ENCODE measurements at places on chromosomes 4 and X.
A peak's percentile ranks its signal among the peaks of the same experiment; 100 is the strongest.

- DNase-seq = no peak
Measured at GRCh38 chr4:5552451-5552850, 155.9 kb downstream of the EVC2 start.

DNA sequence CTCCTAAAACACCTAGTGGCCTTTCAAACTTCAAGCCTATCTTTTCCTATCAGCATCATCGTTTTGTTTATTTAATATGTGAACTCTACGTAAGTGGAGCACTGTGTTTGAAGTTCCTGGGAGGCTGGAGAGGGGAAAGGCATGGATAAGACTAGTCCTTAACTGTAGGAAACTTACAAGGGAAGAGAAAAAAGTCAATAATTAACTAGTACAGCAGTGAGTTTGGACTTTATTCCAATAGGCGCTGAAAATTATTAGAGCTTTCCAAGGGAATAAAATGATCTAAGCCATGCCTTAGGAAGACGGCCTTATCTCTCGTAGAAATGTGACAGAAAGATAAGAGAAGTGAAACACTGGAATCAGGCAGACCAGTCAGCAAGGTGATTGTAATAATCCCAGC lies 55.3 kb downstream of the AMOT start:
- DNase-seq = no peak

DNA sequence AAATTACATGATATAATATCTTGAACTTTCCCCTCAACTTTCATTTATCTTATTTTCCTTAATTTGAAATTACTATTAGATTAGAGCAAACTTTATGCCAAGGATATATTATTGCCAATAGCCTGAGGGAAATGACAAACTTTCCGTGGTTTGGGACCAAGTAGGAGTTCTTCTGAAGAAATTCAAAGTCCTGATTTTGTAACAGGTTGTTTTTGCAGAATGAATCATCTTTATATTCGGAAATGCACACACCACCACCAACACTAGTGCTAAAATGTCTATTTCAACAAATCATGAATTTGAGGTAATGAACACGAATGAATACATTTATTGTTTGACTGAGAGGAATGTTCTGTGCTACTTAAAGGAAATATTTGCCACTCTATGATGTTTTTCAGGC lies 226.7 kb downstream of the GRIA2 start:
- no peak for DNase-seq

DNA sequence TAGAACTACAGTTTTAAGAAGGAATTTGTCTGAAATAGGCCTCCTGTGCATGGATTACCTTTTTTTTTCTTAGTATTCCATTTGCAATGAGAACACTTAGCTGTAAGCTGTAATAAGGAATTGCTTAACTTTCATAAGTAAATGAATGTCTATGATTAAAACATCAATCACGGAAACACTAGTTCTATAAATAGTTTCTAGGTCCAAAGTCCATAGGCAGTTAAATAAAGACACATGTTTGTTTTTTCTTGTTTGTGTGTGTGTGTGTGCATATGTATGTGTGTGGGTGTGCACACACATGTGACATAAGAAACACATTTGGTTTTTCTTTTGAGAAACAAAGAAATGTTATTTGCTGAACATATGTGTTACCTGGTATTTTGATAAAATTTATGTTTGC lies 11.2 kb downstream of the GPRIN3 start:
- DNase-seq = no peak

- DNase-seq = peak; percentile 45
Measured at GRCh38 chr4:176789955-176790354, 2.8 kb downstream of the VEGFC start.

DNA sequence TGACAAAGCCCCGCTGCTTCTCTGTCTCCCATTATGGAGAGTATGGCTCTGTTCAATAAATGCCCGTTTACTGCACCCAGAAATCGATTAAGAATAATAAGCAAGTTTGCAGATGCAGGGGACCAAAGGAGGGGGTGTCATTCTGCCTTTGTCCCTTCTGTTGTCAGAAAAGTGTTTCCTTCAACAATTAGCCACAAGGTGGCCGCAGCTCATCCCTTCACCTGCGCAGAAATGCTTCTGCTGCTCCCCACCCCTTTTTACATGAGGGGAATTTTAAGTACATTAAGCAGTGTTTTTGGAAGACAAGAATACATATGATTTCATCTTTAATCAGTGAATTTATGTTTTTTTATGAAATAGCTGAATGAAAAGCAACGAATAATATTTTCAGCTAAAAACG lies 175.6 kb upstream of the ARX start:
- DNase-seq = no peak

- no peak for DNase-seq
Measured at GRCh38 chr4:176834531-176834930, 41.8 kb upstream of the VEGFC start.

GRCh38 chrX:57565198-57565597 lies 26.6 kb upstream of the ZXDB start:
- DNase-seq = no peak

DNA sequence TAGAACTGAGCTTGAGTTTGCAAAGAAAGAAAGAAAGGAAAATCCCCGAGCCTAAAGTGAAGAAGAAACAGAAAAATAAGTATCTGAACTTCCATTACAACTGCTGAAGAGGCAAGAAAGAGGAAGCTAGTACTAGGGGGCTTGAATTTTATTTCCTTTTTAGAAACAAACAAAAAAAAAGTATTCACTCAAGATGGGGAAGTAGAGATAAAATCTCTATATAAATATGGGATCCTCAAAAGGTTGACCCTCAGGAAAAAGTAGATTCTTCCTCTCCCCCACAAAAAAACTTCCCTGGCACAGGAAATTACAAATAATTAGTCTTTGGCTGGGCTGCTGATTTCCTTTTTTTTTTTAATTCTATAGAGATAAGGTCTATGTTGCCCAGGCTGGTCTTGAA lies 16.0 kb downstream of the LRBA start:
- DNase-seq = no peak

DNA sequence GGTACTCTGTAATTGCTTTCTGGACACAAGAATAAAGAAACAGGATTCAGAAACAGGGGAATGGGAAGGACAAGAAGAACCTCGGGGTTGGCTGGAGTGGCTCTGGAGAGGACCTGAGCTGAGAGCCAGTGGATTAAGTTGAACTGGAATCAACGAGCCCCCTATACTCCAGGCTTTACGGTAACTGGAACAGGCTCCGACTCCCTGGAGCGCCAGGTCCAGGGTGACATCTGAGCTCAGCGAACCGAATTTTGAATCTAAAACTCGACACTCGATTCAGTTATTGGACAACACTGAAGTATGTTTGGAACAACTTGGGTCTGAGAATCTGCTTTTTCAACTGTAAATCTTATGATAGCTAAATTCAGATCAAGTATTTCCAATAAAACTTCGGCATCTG lies 23.9 kb downstream of the HMX1 start:
- no peak for DNase-seq

GRCh38 chrX:139596068-139596467 lies 65.5 kb downstream of the F9 start:
- no peak for DNase-seq

DNA sequence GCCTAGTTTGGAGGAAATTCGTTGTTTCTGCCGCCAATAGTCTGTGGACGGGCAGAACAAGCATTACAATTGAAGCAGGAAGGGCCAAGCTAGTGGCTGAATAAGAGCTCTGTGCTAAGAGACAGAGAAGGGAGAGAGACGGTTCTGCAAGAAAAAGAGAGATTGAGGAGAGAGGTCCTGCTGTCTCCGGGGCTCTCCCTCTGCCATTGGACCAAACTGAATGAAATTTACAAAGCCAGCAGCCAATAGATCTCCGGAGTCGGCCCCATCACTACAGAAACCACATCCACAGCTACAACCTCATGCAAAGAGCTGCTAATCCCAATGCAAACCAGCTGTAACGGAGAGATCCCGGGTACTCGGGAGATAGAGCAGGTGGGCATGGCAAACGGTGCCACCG lies at the start of gene NLGN4X:
NLGN4X (minus strand) TSS at position 148 of the 400 bp plus-strand sequence. CDS start 77,401 bp downstream, outside the sequence.
- DNase-seq = no peak

DNA sequence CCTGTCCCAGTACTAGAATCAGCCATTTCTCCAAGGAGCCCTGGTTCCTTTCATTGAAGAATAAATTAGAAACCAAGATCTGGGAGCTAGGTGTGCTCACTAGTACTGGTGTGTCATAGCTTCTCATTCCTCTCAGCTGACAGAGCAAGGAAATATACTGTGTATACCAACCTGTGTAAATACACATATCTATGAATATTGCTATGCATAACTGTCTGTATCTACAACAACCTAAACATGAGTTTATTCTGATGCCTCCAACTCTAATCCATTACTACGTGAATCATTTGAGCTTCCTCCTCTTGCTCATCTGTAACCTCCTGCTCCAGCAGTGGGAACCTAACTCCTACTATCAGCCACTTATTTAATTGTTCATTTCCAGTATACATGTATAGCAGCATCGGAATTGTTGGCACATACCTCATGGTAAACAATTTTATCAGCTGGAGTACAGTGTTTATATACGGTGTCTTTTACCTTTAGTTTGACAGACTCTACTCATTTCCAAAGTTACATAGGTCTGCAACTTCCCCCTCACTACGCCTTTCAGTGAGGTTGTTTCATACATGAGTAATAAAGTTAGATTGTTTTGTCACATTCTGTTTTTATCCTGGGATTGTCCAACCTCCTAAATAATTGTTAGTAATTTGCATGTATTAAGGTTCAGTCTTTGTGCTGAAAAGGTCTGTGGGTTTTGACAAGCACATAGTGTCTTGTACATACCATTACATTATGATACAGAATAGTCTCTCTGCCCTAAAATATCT lies 7.1 kb upstream of the SCRG1 start:
- peak; percentile 39 for DNase-seq

DNA sequence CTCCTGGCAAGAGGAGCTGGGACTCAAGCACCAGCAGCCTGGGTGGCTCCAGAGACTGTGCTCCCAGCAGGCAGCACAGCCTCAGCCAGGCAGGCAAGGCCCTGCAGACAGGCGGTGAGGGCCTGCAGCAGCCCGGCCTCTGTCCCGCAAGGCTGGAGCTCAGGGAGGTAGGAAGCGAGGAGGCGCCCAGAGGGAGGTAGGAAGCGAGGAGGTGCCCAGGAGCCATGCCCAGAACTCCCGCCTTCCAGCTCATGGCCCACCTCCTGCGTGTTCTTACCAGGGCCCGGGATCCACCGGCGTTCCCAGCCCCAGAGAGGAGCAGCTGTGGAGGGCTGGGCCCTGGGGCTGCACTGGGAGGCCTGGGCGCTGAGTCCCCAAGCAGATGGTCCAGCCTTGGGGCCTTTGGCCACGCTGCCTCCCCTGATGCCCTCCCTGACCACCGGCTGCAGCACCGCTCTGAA lies 133.1 kb downstream of the HMX1 start:
- DNase-seq = no peak

DNA sequence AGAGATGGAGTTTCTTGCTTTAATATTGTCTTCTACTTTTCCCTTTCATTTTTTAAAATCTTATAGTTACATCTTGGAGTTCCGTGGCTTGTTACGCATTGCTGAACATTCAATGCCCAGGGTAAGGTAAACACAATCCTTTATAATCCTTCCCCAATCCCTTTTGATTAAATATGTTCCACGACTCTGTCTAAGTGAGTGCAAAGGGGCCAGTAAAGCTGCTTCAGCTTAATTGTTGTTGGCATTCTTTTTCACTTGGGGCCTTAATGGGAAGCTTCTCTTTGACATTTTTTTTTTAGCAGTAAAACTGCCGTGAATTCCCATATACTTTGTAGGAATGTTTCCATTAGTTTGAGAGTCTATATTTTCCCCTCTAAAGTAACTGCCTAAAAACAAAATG lies 1028.1 kb downstream of the C4orf33 start:
- no peak for DNase-seq

- DNase-seq = no peak
Measured at GRCh38 chrX:119945481-119945880, 1.9 kb upstream of the NKAP start.

- DNase-seq = no peak
Measured at GRCh38 chr4:56050625-56051024, 101.9 kb downstream of the CEP135 start.

- DNase-seq = no peak
Measured at GRCh38 chr4:178395798-178396197, 953.6 kb upstream of the AGA start.

DNA sequence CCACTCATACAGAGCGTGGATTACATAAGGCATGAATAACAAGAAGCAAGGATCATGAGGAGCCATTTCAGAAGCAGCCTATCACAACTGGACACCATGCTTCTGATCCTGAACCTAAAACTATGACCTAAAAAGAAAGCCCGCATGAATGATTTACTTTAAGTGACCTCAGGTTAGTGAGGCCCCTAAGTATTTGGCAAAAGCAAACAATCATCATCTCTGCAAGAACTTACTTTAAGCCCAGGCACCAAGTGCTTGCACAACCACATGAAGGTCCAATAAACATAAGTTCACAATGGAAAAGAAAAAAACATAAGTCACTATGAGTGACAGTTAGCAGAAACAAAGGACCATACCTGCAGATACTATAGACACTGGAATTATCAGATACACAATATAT lies 7.9 kb upstream of the MBTPS2 start:
- no peak for DNase-seq

DNA sequence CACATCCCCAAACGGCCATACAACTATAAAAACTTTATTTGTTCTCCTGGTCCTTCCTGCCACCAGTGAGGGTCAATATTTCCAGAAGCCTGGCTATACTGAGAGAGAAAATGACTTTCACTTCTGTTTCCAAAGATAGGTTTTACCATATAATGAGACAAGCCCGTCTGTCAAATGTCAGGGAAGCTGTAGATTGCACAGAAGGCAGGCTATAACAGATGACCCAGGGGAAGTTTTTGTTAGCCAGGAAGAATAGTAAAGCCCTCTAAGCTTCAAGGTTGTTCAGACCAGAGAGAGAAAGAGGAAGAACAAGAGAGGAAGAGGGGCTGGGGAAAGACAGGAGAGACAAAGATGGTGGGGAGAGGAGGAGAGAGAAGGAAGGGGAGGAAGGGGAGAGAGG lies 217.5 kb downstream of the GBA3 start:
- no peak for DNase-seq

- no peak for DNase-seq
Measured at GRCh38 chr4:15833801-15834200, 55.7 kb downstream of the CD38 start.

- DNase-seq = no peak
Measured at GRCh38 chrX:13647709-13648212, 5.2 kb upstream of the TCEANC start.

- DNase-seq = peak; percentile 53
Measured at GRCh38 chr4:75895744-75896314, 6.4 kb downstream of the PPEF2 start.

GRCh38 chr4:58063404-58064160 lies 953.4 kb upstream of the IGFBP7 start:
- DNase-seq = no peak

- DNase-seq = no peak
Measured at GRCh38 chr4:88728146-88728545, 30.5 kb upstream of the NAP1L5 start.

DNA sequence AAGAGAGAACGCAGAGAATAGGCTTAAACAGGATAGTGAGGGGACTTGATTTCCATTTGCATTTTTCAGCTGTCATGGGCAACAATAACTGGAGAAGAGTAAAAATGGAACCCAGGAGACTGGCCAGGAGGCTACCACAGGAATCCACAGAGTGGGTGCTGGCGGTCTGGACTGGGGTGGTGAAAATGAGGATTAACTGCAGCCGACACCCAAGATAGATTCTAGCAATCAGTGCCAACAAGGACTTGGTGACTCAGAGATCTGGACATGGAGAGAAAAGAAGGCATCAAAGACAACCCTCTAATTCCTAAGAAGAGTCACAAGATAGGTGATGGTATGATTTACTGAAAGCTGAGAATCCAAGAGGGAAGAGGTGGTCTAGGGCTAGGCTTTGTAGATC lies 102.8 kb downstream of the ATP8A1 start:
- DNase-seq = no peak
